ENCODE measurements at places on chromosomes 3 and 15.

GRCh38 chr3:111712294-111713167, 117.4 kb upstream of the ZBED2 start:
- no peak for DNase-seq

DNA sequence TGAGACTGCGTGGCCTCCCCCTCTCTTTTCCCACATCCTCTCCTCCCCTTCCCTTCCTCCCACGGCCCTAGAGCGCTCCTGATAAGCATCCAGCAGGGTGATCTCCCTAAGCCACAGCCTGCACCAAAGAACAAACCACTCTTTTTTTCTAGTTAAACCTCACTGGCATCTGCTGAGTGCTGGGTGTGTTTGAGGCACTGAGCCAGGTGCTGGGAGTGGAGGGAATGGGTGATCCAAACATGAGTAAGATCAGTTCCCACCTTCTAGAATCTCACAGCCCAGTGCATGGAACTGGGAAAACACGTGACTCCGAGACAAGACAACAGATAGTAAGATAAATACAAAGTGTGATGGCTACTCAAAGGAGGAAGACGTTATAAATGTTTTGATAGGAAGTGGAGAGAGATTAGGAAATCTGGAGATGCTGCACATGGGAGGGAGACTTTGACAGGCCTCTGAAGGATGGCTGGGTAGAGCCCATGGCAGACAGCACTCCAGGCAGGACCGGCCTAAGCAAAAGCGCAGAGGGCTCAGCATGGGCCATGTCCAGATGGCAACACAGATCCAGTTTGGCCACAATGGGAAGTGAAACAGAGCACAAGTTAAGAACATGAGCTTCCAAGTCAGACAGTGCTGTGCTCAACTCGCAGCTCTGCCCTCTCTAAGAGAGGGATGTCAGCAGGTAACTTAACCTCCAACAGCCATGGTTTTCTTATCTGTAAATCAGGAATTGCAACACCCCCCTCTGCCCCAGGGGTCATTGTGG, 55.6 kb downstream of the CCR3 start:
- DNase-seq = no peak

- DNase-seq = no peak
These were observed 94.0 kb upstream of the LRRN1 start for GRCh38 chr3:3705090-3705775.

DNA sequence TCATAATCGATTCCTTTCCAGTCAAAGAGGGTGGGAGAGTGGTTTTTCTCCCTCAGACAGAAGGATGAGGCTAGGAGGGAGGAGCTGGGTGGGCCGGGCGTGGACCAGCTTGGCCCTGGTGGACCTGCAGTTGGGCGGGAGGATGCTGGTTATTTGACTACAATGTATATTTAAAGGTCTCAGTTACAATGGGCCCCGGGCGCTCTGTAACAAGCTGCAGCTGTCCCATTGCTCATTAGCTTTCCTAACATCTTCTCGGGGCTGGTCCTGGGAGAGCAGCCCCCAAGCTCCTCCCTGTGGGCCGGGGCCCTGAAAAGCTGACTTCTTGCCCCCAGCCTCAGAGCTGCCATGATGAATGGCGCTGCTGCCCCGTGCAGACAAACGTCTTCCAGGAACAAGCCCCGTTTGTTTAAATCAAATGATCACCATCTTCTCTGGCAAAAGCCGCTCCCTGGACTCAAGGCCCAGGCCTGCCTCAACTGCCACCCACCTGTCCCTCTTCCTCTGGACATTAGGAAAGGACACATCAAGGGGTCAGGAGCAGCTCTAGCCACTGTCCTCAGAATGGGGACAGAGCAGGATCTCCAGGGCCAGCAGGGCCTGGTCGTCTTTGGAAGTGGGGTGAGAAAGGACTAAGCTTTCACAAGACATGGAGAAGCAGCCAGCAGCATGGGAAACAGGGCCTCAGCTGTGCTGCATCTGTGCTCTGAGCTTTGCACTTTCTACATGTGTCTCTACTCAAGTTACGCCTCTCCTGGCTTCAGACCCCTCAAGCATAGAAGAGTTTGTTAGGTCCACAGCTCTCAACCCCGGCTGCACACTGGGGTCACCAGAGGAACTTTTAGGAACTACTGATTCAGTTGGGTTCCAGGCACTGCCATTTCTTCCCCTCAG, 38.6 kb downstream of the MAGEF1 start:
- DNase-seq = no peak

Data from EH (cell line).